ENCODE measurements at places on chromosomes 3 and 15. TPM values are rescaled to one million over a fixed set of nuclear protein-coding genes. Genes with fewer than 3 reads are reported as not detected.

GRCh38 chr15:69323893-69324430 is 25.2 kb downstream of the PAQR5 start:
- peaks cover 39% of the 10 kb centered on the region for H3K27me3 ChIP-seq
- no peak overlapping the region for H3K27ac ChIP-seq
- no peak overlapping the region for H3K4me3 ChIP-seq

The KCNMB2 gene
- total RNA-seq, result not detected

- H3K27ac ChIP-seq, result no peak overlapping the region
- DNase-seq, result no peak
- H3K4me1 ChIP-seq, result no peaks in the 10 kb centered on the region
- peaks cover 19% of the 10 kb centered on the region for H3K27me3 ChIP-seq
- H3K4me3 ChIP-seq, result no peak overlapping the region
- H3K36me3 ChIP-seq, result no peaks in the 10 kb centered on the region
These were observed 427.2 kb upstream of the THBS1 start for GRCh38 chr15:39153716-39154115.

GRCh38 chr3:32220006-32220405 is 18.5 kb upstream of the CMTM8 start:
- no peak for DNase-seq
- H3K36me3 ChIP-seq, result no peaks in the 10 kb centered on the region
- peaks cover 15% of the 10 kb centered on the region for H3K27me3 ChIP-seq
- H3K27ac ChIP-seq, result no peak overlapping the region
- no peaks in the 10 kb centered on the region for H3K4me1 ChIP-seq
- no peak overlapping the region for H3K4me3 ChIP-seq

- H3K27ac ChIP-seq, result no peak overlapping the region
- no peaks in the 10 kb centered on the region for H3K4me1 ChIP-seq
- no peak overlapping the region for H3K4me3 ChIP-seq
- no peaks in the 10 kb centered on the region for H3K27me3 ChIP-seq
These were observed 500.6 kb downstream of the SI start for GRCh38 chr3:164577667-164578210.

GRCh38 chr3:117628823-117629291 is 919.3 kb downstream of the TUSC7 start:
- no peaks in the 10 kb centered on the region for H3K36me3 ChIP-seq
- no peak overlapping the region for H3K4me3 ChIP-seq
- H3K27ac ChIP-seq, result no peak overlapping the region
- no peaks in the 10 kb centered on the region for H3K27me3 ChIP-seq
- no peaks in the 10 kb centered on the region for H3K4me1 ChIP-seq

GRCh38 chr3:26438325-26438940 is 184.1 kb upstream of the LRRC3B start:
- no peaks in the 10 kb centered on the region for H3K27me3 ChIP-seq
- no peaks in the 10 kb centered on the region for H3K4me1 ChIP-seq
- H3K4me3 ChIP-seq, result no peak overlapping the region
- no peak for DNase-seq
- H3K27ac ChIP-seq, result no peak overlapping the region

GRCh38 chr3:19232566-19232965 is 84.3 kb downstream of the KCNH8 start:
- peaks cover 7% of the 10 kb centered on the region for H3K27me3 ChIP-seq
- no peak overlapping the region for H3K4me3 ChIP-seq
- H3K36me3 ChIP-seq, result no peaks in the 10 kb centered on the region
- H3K4me1 ChIP-seq, result no peaks in the 10 kb centered on the region
- no peak for DNase-seq

The GOLGA6L4 gene
- 1.8 TPM for total RNA-seq

The GRAMD1C gene
- 0.37 TPM for total RNA-seq

DNA sequence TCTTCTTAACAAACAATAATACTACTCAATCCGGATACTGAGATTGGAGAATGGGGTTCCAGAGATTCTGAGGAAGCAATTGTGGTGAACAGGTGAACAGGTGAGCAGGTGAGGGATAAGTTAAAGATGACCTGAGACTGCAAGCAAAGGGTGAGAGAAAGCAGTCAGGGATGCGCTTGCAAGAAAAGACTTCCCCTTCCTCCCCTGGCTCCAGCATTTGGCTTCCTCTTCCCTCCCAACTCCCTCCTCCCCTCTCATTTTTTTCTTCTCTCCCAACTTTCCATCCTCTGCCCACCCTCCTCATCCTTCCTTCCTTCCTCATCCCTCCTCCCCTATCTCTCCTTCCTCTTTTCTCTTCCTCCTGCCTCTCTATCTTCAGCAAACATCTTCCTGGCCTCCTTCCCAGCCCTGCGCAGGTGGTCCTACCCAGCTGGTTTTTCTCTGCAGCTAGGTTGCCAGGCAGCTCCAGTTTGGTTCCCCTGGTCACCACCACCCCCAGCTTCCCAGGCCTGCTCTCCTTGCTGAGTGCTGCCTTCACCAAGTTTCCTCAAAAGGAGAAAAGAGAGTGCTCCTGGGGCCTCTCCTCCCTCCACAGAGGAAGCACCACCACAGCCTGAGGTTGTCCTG is 10.4 kb upstream of the VIPR1 start:
- no peaks in the 10 kb centered on the region for H3K36me3 ChIP-seq
- no peak overlapping the region for H3K27ac ChIP-seq
- no peak for DNase-seq
- H3K27me3 ChIP-seq, result peaks cover 10% of the 10 kb centered on the region
- H3K4me3 ChIP-seq, result no peak overlapping the region
- H3K4me1 ChIP-seq, result no peaks in the 10 kb centered on the region

- no peak overlapping the region for H3K27ac ChIP-seq
- H3K4me3 ChIP-seq, result no peak overlapping the region
- DNase-seq, result no peak
- H3K4me1 ChIP-seq, result peaks cover 21% of the 10 kb centered on the region
These were observed 18.6 kb downstream of the SSUH2 start for GRCh38 chr3:8625991-8626390.
